ENCODE measurements at places on chromosomes 7 and 10. TPM values are rescaled to one million over a fixed set of nuclear protein-coding genes. Genes with fewer than 3 reads are reported as not detected.

GRCh38 chr7:37304921-37305320 is 143.7 kb downstream of the ELMO1 start:
- H3K27me3 ChIP-seq, result no peaks in the 10 kb centered on the region
- no peaks in the 10 kb centered on the region for H3K36me3 ChIP-seq
- H3K4me1 ChIP-seq, result no peaks in the 10 kb centered on the region
- DNase-seq, result no peak
- H3K4me3 ChIP-seq, result no peak overlapping the region

DNA sequence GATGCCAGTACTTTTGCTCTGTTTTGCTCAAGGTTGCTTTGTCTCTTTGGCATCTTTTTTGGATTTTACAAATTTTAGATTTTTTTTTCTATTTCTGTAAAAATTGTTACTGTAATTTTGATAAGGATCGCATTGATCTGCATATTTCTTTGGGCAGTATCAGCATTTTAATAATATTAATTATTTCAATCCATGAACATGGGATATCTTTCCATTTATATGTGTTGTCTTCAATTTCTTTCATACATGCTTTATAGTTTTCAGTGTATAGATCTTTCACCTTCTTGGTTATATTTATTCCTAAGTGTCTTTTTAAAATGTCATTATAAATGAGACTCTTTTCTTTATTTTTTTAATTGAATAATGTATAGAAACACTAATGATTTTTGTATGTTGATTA is 301.6 kb upstream of the SEMA3D start:
- H3K4me1 ChIP-seq, result no peaks in the 10 kb centered on the region
- no peak overlapping the region for H3K27ac ChIP-seq
- DNase-seq, result no peak
- no peaks in the 10 kb centered on the region for H3K27me3 ChIP-seq
- no peaks in the 10 kb centered on the region for H3K36me3 ChIP-seq

DNA sequence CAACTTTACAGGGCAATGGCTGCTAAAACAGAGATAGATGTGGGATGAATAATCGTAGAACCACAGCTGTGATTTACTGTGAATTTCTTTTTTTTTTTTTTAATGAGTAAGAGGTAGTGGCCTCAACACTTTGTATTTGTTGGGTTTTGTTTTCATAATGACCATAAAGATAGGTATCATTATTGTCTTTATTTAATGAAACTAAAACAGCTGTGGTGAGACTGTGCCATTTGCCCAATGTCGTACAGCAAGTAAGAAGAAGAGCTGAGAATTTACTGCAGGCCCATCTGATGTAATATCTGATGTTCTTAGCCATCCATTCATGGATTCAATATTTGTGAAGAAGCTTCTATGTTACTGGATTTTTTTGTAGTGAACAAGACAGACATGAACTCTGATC is 271.2 kb downstream of the IPMK start:
- H3K4me3 ChIP-seq, result no peak overlapping the region
- no peaks in the 10 kb centered on the region for H3K4me1 ChIP-seq
- DNase-seq, result no peak
- no peak overlapping the region for H3K27ac ChIP-seq
- no peaks in the 10 kb centered on the region for H3K27me3 ChIP-seq
- no peaks in the 10 kb centered on the region for H3K36me3 ChIP-seq

Gene GATA3
- 0.60 TPM for total RNA-seq

Gene CNPY1
- total RNA-seq, result 0.25 TPM

DNA sequence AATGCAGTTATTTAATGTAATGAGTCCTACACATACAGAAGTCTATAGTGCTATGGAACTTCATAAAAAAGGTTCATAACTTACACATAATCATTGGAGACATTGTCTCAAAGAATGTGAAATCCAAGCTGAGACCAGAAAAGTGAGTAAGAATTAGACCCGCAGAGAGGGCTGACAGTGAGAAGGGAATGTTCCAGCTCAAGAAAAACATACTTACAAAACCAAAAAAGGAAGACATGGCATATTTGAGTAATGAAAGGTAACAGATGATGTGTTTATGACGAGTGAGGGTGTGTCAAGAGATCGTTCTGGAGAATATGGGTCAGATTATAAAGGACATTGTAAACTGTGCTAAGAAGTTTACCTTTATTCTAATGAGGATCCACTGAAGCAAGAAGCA is 566.5 kb downstream of the ATRNL1 start:
- H3K36me3 ChIP-seq, result no peaks in the 10 kb centered on the region
- no peak overlapping the region for H3K4me3 ChIP-seq
- H3K27me3 ChIP-seq, result no peaks in the 10 kb centered on the region
- no peak for DNase-seq

Gene CLCN1
- total RNA-seq, result 1.5 TPM

DNA sequence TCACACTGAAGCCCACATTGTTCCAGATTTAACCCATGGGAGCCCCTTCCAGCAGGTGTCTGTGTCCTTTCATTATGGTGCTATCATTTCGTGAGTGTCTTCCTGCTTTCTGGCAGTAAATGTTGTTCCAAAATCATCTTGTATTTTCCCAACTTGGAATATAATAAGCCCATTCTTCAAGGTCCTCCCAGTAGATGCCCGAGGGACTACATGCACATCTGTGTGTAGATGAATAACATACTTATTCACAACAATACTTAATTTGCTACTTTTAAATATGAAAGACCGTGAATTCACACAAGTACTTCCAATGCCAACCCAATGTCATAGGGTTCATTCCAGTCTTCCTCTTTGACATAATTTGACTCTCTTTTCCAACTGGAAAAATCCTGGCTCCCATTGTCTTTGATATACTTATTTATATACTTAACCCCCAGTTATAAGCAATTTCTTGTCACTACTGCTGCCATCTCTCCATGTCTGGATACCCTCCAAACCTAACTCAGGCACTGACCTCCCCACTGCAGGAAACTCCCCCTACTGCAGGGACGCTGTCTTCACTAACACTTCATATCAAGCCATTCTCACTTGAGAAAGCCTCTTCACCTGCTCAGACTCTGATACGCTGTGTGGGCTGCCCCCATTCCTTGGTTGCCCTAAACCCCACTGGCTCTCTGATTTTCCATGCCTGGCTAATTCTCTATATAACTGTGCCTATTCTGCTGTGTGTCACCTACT is 1119.2 kb downstream of the CNTNAP2 start:
- no peaks in the 10 kb centered on the region for H3K27me3 ChIP-seq
- H3K4me3 ChIP-seq, result no peak overlapping the region
- no peak for DNase-seq
- H3K4me1 ChIP-seq, result no peaks in the 10 kb centered on the region
- H3K36me3 ChIP-seq, result no peaks in the 10 kb centered on the region
- no peak overlapping the region for H3K27ac ChIP-seq

- H3K27ac ChIP-seq, result no peak overlapping the region
- H3K36me3 ChIP-seq, result no peaks in the 10 kb centered on the region
- no peak overlapping the region for H3K4me3 ChIP-seq
- H3K4me1 ChIP-seq, result no peaks in the 10 kb centered on the region
- no peaks in the 10 kb centered on the region for H3K27me3 ChIP-seq
These were observed 42.2 kb downstream of the PCDH15 start for GRCh38 chr10:54758791-54759190.

GRCh38 chr7:123655614-123656013 is at the start of gene LMOD2:
TSS of gene LMOD2 (plus strand) at chr7:123655866. CDS start at chr7:123655964, 98 bp downstream.
- H3K36me3 ChIP-seq, result no peaks in the 10 kb centered on the region
- peaks cover 54% of the 10 kb centered on the region for H3K4me1 ChIP-seq
- peak; percentile 78 for DNase-seq
- H3K27me3 ChIP-seq, result no peaks in the 10 kb centered on the region

GRCh38 chr10:68047554-68048327 is 27.3 kb downstream of the HERC4 start:
- no peak for DNase-seq
- H3K27ac ChIP-seq, result no peak overlapping the region
- peaks cover 12% of the 10 kb centered on the region for H3K36me3 ChIP-seq
- peaks cover 10% of the 10 kb centered on the region for H3K4me1 ChIP-seq
- H3K27me3 ChIP-seq, result no peaks in the 10 kb centered on the region
- no peak overlapping the region for H3K4me3 ChIP-seq

- H3K4me1 ChIP-seq, result no peaks in the 10 kb centered on the region
- H3K4me3 ChIP-seq, result peak overlapping the region; percentile 63
- no peak overlapping the region for H3K27ac ChIP-seq
- no peak for DNase-seq
These were observed 11.0 kb downstream of the TWIST1 start for GRCh38 chr7:19106241-19107080.

Gene AEBP1
- 9.5 TPM for total RNA-seq

DNA sequence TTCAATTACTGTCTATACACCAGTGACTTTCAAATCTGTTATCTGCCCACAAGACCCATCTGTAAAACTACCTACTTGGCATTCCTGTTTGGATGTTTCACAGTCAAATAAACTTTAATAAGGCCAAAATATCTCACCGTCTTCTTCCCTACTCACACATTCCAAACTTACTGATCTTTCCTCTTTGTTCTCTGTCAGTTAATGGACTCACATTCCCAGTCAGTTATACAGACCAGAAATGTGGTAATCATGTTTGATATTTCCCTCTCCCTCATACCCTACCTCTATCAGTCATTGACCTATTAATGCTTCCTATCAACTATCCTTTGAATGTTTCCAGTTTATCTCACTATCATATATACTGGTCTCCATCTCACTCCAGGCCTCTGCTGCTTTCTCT is 28.5 kb upstream of the HDAC9 start:
- no peaks in the 10 kb centered on the region for H3K27me3 ChIP-seq
- no peaks in the 10 kb centered on the region for H3K36me3 ChIP-seq
- no peak for DNase-seq
- no peaks in the 10 kb centered on the region for H3K4me1 ChIP-seq

DNA sequence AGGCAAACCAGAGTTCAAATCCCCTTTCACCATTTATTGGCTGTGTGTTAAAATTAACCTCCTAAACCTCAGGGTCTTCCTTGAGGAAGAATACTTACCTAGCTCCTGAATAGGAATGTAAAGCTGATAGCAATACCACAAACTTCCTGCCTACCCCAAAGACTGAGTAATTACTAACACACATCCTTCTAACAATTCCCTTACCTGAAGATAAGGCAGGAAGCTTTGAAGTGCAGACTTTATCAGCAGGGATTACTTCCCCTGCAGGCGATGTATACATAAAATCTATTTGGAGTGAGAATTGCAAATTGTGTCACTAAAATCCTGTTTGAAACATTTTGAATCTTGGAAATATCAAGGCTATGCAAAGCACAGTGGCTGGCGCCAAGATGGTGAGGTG is 21.2 kb downstream of the EVX1 start:
- peaks cover 7% of the 10 kb centered on the region for H3K27me3 ChIP-seq
- no peak overlapping the region for H3K27ac ChIP-seq
- no peaks in the 10 kb centered on the region for H3K36me3 ChIP-seq
- H3K4me1 ChIP-seq, result no peaks in the 10 kb centered on the region
